ENCODE measurements at places on chromosomes 1 and 21.

DNA sequence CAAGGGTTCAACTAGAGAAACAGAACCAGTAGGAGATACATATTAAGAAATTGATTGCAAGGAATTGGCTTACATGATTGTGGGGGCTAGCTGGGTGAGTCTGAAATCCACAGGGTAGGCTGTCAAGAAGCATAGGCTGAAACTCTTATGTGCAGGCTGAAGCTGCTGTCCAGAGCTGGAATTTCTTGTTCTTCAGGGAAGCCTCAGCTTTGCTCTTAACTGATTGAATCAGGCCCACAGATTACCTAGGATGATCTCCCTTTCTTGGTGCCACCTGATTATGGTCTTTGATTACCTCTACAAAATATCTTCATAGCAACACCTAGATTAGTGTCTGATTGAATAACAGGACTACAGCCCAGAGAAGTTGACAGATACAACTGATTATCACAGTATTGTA lies 22.5 kb upstream of the FRRS1 start:
- DNase-seq = no peak

DNA sequence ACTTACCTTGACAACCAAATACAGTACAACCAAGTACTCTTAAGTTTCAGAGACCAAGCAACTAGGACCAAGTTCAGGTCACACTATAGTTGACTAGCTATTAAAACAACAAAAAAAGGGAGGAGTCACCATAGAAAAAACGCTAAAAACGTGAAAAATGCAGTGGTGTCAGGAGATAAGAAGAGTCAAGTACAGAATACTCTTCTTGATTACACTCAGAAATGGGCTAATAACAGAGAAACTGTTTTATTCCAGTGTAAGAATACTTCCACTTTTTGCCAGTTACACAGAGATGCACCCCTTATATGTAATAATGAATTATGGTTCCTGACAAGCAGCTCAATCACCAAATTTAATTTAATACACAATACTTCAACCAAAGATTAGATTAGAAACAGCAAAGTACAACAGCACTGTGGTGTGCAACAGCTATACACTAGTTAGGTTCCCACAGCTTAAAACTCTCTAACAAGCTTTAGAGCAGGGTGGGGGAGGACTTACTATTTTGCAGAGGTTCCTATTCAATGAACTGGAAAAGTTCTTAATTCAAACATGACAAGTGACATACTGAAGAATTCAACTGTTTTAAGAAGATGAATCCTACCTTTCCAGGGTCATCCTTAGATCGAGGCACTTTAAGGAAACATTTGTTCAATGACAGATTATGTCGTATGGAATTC lies 70.4 kb downstream of the FOXJ3 start:
- no peak for DNase-seq

GRCh38 chr1:56148326-56149193 lies 430.8 kb downstream of the PLPP3 start:
- DNase-seq = no peak

GRCh38 chr1:155300553-155301329 lies 497 bp downstream of the PKLR start:
- DNase-seq = no peak

DNA sequence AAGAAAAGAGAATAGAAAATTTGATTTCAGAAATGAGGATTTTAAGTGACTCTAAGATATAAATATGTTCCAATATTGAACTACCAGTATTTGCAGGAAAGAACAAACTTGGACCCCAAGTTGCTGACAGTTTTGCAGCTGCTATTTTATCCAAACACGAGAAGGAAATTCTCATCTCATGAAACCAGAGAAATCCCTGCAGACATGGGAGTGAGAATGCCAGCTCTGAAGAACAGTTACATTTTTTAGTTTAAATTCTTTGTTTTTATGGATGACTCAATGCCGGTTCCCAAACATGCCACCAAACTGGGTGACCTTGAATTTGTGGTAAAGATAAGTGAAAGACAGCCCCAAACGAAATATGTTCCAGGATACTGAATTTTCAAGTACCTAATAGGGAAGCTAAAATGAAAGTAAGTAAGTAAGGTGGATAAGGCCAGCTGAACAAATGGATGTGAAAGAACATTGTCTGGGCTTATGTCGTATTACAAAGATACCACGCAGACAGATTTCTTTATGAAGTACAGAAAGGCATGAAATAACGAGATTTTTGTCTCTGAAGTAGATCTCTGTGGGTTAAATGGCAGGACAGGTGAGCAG lies 19.9 kb downstream of the TLR5 start:
- DNase-seq = no peak

GRCh38 chr1:160859166-160859565 lies 3.5 kb downstream of the CD244 start:
- DNase-seq = no peak

- DNase-seq = no peak
These were observed 284.4 kb upstream of the C1orf105 start for GRCh38 chr1:172135978-172136610.

DNA sequence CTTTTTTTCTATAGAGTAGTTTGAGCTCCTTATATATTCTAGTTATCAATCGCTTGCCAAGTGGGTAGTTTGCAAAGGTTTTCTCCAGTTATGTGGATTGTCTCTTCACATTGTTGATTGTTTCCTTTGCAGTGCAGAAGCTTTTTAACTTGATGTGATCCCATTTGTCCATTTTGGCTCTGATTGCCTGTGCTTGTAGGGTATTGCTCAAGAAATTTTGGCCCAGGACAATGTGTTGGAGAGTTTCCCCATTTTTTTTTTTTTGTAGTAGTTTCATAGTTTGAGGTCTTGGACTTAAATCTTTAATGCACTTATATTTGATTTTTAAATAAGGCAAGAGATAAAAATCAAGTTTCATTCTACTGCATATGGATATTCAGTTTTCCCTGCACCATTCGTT lies 774.8 kb upstream of the ADAMTS5 start:
- no peak for DNase-seq

- no peak for DNase-seq
These were observed 24.7 kb downstream of the ACKR1 start for GRCh38 chr1:159229260-159229885.

- DNase-seq = no peak
These were observed 123.0 kb upstream of the PTBP2 start for GRCh38 chr1:96598416-96599168.

DNA sequence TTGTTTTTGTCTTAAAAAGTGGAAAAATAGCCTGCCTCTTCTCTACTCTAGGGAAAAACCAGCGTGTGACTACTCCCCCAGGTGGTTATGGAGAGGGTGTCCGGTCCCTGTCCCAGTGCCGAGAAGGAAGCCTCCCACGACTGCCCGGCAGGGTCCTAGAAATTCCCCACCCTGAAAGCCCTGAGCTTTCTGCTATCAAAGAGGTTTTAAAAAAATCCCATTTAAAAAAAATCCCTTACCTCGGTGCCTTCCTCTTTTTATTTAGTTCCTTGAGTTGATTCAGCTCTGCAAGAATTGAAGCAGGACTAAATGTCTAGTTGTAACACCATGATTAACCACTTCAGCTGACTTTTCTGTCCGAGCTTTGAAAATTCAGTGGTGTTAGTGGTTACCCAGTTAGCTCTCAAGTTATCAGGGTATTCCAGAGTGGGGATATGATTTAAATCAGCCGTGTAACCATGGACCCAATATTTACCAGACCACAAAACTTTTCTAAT lies 35.0 kb upstream of the TDRD10 start:
- DNase-seq = peak; percentile 43

Data from GM12878 (cell line).